ENCODE measurements at places on chromosomes 2 and 18. TPM values are rescaled to one million over a fixed set of nuclear protein-coding genes. Genes with fewer than 3 reads are reported as not detected.

DNA sequence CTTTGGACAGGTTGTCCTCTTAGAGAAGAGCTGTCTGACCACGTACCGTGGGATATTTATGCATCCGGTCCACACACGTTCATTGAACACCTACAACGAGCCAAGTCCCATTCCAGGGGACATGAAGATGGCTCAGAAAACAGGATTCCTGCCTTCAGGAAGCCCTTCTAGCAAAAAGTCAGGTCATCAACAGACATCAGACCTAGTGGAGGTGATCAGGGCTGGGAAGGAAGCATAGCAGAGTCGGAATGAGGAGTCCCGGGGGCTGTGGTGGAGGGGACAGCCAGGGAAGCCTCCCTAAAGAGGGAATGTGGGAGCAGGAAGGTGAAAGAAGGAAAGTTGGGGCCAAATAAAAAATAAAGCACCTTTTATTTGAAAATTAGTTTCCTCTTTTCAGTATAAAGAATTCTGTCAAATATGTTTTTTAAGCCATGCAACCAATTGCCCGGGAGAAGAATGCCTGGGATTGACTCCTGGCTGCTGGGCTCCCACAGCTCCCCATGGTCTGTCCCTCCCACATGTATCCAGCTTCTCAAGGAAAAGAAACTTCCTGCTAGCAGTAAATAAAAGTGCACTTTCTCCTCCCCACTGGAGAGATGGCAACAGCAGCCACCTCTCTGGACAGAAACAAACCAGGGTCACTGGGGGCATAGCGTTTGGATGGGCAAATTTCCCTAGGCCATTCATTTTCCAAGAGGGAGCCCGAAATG lies 144.8 kb downstream of the SMAD7 start:
- H3K4me1 ChIP-seq, result no peaks in the 10 kb centered on the region
- no peak overlapping the region for H3K27ac ChIP-seq
- no peaks in the 10 kb centered on the region for H3K27me3 ChIP-seq
- no peak for DNase-seq
- no peaks in the 10 kb centered on the region for H3K36me3 ChIP-seq

DNA sequence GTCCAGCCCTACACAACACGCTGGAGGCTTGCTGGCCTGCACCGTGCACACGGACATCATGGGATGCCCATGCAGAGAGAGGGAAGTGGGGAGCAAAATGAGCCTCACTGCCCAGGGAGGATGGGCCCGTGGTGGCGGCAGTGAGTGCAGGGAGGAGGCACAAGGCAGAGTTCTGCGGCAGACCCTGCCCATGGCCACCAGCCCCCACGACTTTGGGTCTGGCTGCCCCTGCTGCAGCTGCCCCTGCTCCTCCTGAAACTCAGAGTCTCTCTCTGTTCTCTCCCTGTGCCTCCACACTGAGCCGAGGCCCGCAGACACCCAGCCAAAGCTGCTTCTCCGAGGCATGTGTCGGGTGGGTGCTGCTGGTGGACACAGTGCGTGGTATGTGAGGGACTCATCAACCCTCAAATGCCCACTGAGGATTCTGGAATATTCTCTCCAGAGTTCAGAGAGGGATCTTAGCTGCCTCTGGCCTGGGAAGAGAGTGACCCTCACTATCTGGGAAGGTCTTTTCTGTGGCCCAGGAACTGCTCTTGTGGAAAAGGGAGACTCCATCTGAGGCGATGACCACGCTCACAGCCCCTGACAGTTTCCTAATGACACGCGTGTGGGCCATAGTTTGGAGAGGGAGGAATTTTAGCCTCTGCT lies 45.1 kb upstream of the HPCAL1 start:
- no peak overlapping the region for H3K4me3 ChIP-seq
- no peak for DNase-seq
- no peaks in the 10 kb centered on the region for H3K27me3 ChIP-seq
- H3K36me3 ChIP-seq, result no peaks in the 10 kb centered on the region
- H3K4me1 ChIP-seq, result no peaks in the 10 kb centered on the region

- no peak overlapping the region for H3K27ac ChIP-seq
- no peak for DNase-seq
- no peaks in the 10 kb centered on the region for H3K27me3 ChIP-seq
- no peak overlapping the region for H3K4me3 ChIP-seq
- H3K4me1 ChIP-seq, result no peaks in the 10 kb centered on the region
- H3K36me3 ChIP-seq, result no peaks in the 10 kb centered on the region
Observed at GRCh38 chr2:232980683-232981082, 32.4 kb downstream of the NGEF start.

- no peak for DNase-seq
- no peak overlapping the region for H3K27ac ChIP-seq
- H3K4me1 ChIP-seq, result no peaks in the 10 kb centered on the region
- no peak overlapping the region for H3K4me3 ChIP-seq
- no peaks in the 10 kb centered on the region for H3K36me3 ChIP-seq
Observed at GRCh38 chr2:203661279-203661908, 45.0 kb upstream of the CD28 start.

Gene VAMP8
- total RNA-seq, result 108 TPM

Gene SPRED2
- total RNA-seq, result 23.7 TPM

Measured in prostate gland (tissue), 2 donors.